Activated CD4-positive, alpha-beta T cell treated with anti-CD3 and anti-CD28 coated beads, Interleukin-2, amount 10 ng/mL, durations not matched to agents 24 days and 14 days (primary cell): ENCODE measurements at places on chromosomes 1 and 21. TPM values are rescaled to one million over a fixed set of nuclear protein-coding genes. Genes with fewer than 3 reads are reported as not detected.

The LCK gene
- 240 and 248 TPM in 2 replicates for total RNA-seq

The KRTAP10-5 gene
- total RNA-seq: not detected in 2 replicates

The B3GALT2 gene
- total RNA-seq: 0.05 and 0.09 TPM in 2 replicates

The LAMC1 gene
- total RNA-seq: 0.30 and 0.33 TPM in 2 replicates

The PLPPR5 gene
- not detected in 2 replicates for total RNA-seq

The KRTAP21-2 gene
- not detected in 2 replicates for total RNA-seq

The KPRP gene
- total RNA-seq: not detected in 2 replicates

The LCE1F gene
- total RNA-seq: not detected in 2 replicates

The CAMK2N1 gene
- total RNA-seq: 1.3 and 1.8 TPM in 2 replicates

The PCAT6 gene
- total RNA-seq: 0.83 and 1.4 TPM in 2 replicates

The C1orf94 gene
- not detected in 2 replicates for total RNA-seq

The SMPDL3B gene
- total RNA-seq: 0.30 and 0.43 TPM in 2 replicates

The IKBKE gene
- 50.0 and 51.5 TPM in 2 replicates for total RNA-seq

The MPC2 gene
- total RNA-seq: 32.2 and 38.9 TPM in 2 replicates

The VWA5B1 gene
- total RNA-seq: not detected in 2 replicates

- DNase-seq: no peak
Measured at GRCh38 chr1:61436016-61436415, 288.9 kb downstream of the TM2D1 start.

DNA sequence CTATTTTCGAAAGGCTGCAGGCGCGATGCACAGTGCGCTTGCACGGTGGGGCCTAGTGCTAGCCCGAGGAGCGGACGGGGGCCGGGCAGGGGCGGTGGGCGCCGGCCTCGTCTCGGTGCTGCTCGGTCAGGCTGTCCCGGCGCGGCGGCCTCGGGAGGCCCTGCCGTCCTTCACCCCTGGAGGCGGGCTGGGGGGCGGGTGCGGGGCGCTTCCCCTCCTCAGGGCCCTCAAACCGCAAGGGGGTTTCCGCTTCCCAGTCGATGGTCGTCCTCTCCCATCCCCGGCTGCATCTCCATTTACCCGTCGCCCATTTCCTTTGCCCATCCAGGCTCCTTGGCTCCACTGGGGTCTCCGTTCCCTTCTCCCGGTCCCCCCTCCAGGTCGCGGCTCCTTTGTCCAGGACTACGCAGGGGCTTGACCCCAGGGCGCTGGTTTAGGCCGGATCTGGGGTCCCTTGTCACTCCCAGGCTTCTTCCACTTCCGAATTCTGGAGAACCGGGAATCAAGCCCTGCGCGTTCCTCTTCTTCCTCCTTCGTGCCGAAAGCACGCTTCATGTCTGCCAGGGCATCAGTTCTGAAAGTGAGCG lies 196.3 kb upstream of the LMO4 start:
- no peak for DNase-seq

- peak; percentile 9 for DNase-seq
Measured at GRCh38 chr1:78834201-78834741, 172.3 kb downstream of the ADGRL4 start.

- DNase-seq: no peak
Measured at GRCh38 chr1:87961992-87962391, 633.3 kb downstream of the LMO4 start.

DNA sequence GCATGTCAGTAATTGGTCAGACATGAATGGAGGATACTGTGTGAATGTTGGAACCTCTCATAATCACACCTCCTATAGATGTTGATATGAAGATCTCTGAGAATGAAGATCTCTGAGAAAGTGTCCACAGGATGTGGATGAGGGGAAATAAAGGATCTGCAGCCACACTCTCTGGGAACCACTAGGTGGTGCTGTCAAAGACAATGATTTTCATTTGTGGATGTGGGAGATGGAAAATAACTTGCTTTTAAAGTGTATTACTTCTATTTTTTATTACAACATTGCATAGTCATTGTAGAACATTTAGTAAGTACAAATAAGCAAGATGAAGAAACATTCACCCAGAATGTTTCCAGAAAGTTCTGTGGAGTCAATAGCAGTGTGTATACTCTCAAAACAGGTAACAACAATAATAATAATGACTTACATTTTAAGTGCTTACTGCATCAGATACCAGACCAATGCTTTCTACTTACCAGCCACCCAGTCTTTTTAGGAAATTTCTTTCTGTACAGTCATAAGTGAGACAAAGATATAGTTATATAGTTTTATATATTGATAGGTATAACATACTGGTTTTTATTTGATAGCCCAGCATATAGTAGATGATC lies 128.2 kb downstream of the ATG4C start:
- DNase-seq: peak; percentile 60

- peak; percentile 81 for DNase-seq
Measured at GRCh38 chr1:10152709-10153284, 57.6 kb upstream of the KIF1B start.

GRCh38 chr1:37672136-37672870 lies 20.0 kb upstream of the CDCA8 start:
- no peak for DNase-seq

DNA sequence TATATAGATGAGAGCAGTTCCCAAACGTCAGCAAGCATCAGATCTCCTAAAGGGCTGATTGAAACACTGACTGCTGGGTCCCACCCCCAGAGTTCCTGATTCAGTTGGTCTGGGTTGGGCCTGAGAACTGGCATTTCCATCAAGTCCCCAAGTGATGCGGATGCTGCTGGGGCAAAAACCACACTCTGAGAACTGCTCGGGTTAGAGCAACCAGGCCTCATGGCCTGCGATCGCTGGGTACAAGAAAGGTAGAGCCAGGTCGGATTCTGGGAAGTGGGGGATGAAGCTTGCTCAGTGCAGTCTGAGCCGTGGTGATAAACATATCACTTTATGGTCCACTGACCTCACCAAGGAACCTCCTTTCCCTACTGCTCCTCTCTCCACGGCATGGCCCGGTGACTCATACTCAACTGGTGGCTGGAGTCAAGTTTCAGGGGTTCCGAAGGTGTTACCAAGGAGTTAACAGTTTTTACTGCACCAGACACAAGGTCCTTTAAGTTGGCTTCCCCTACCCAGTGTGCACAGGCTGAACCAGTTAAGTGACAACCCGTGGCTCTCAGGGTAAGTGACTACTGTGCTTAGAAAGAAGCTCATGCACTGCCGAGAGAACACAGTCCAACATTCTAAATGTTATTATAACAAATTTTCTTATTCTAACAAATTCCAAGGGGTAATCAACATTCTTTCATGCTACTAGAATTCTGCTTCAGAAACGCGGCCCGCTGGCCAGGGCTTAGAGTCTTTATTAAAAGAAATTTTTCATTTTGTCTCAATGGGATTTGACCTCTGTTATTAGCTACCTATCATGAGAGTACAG lies 153.5 kb downstream of the TGFBR3 start:
- DNase-seq: no peak

DNA sequence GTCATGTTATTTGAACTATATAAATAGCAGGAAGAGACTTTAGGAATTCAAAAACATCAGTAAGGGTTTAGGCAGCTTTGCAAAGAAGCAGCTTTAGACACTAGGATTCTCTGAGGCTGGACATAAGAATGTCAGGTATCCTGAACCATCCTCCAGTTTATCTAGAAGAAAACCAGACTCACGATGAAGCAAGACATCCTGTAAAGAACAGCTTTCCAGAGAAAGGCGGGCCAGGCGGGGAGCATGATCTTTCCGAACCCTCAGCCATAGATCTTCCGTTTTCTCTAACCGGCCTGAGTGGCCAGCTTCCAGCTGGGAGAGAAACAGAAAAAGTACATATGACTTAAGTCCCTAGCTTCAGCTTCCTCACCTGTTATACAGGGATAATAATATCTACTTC lies 39.3 kb upstream of the RBBP5 start:
- DNase-seq: no peak

DNA sequence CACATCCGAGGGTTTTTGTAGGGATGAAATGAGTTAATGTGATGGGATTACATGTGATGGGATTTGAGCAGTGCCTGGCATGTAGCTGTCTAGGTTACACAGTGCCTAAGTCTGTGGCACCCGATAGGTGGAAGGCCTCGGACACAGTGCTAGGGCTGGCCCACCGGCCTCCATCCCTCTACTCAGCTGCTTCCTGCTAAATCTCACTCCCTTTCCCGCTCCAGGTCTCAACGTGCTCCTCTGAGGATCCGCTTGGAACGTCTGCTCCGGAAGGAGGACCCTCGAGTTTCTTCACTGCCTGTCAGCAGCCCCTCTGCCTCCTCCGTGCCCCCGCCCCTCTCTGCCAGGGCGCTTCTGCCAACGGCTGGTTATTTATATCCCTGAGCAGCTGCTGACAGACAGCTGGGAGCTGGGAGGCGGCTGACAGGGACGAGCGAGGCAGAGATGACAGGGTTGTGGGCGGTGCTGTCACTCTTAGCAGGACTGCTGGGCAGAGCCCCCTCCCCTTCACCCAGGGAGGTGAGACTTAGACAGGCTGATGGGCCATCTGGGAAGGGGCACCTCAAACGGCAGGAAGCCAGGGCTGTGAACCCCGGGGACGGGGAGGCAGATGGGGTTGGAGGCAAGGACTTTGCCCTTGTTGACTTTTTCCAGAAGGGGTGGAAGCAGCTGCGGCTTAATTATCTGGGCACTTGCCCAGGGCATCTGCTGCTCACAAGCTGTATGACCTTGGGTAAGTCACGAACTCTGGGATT lies 26.6 kb upstream of the LRRN2 start:
- DNase-seq: no peak

GRCh38 chr1:41354956-41355355 lies 6.3 kb upstream of the FOXO6 start:
- no peak for DNase-seq

GRCh38 chr1:10623686-10624145 lies 149.0 kb downstream of the PEX14 start:
- no peak for DNase-seq

DNA sequence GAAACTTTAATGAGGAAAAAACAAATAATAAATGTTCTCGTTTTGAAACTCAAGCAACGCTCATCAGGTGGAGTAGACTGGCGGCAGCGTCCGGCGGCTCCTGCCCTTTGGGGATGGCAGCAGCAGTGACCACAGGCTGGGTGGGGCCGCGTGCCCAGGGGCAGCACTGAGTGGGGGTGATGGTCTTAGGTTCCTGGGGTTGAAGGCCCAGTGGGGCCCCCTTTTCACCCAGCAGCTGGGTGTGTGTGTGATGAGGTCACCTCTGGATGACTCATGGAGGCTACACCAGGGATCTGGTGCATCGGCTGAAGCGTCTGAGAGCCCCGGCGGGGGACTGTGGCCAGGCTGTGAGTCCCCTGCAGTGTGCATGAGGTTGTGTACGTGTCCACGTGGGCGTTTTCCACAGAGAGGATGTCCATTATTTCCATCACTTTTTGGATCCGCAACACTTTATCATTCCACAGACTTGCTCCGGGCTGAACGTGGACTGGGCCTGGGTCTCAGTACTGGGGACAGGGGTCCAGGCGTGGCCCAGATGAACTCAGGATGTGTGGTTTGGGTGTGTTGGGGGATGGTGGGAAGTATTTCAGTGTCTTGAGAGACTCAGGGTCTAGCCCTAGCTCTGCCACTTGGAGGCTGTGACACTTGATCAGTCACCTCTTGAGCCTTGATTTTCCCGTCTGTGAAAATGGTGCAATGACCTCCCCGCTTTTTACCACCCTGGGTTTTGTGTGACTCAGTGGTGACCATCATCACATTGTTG lies 25.6 kb downstream of the LDLRAP1 start:
- DNase-seq: no peak

GRCh38 chr21:35051287-35051818 lies 2.3 kb upstream of the RUNX1 start:
- DNase-seq: peak; percentile 94

DNA sequence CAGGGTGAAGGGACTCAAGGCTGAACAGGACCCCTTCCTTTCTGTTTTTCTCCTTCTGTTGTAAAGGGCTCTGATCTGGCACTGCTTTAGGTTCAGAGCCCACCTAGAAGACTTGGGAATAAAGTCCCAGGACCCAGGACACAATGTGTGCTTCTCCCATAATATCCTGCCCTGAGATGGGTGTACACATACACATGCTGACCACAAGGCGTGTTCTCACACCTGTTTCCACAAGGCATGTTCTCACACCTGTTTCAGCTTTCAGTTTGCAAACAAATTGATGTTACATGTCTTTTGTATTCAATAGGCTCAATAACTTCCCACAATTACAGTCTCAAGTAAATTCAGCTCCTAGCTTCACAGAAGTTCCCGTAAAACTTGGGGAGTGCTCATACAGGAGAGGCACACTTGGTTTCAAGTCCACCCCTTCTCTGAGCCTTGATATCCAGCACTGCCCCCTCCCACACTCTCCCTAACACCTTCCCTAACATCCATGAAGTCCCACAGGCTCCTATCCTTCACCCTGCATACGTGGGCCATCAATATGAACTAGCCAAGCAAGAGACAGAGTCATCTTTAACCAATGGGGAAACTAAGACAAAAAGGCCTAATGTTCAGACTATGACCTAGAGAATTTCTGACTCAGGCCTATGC lies 41.7 kb downstream of the ERI3 start:
- no peak for DNase-seq

- no peak for DNase-seq
Measured at GRCh38 chr1:27544834-27545233, 54.9 kb upstream of the WASF2 start.

DNA sequence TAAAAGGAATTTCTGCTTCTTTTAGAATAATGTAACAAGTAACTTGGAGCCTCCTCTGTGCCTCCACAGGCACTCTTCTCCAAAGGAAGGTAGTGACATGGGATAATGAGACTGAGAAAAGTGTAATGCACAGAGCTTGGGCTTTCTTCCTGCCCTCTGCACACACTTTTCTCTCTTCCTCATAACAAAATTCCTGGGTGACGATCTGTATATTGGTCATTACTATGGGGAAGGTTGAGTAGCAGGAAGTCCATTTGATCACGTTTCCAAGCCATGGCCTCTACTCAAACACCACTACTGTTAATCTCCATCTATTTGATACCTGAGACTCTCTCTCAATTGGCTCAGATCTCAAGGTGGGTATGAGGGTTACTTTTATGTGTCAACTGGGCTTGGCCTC lies 113.9 kb downstream of the GRIK1 start:
- no peak for DNase-seq

DNA sequence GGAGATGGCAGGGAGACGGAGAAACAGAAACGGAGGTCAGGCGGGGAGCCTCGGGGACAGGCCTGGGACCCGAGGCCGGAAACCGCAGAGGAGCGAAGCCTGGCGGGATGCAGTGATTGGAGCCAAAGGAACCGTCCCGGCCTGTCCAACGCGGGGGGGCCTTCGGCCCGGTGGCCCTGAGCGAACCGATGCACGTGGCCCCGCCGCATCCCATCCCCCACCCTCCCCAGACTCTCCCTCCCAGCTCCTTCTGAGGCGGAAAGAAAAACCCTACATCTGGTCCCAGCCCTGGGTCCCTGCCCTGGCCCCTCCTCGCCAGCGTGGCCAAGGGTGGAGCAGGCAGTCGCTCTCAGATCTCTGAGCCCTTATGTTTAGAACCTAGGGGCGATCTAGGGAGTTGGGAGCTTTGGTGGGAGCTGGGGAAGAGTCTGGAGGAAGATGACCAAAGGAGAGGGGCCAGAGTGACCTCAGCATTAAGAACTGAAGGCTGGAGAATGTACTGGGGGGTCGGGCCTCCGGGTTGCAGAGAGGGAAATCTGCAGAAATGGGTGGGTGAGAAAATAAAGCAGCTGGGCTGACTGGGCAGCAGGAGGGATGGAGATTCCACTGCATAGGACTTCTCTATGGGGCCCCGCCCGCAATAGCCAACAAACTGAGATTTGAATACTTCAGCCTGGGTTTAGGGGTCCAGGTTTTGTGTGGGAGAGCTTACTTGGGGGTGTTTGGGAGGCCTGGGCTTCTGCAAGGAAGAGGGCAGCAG lies 1.5 kb upstream of the CRABP2 start:
- no peak for DNase-seq

GRCh38 chr21:41115851-41116250 lies 52.1 kb upstream of the BACE2 start:
- DNase-seq: no peak

GRCh38 chr1:213793482-213794067 lies 194.2 kb upstream of the PROX1 start:
- DNase-seq: no peak

GRCh38 chr1:243313635-243314536 lies 58.0 kb downstream of the SDCCAG8 start:
- no peak for DNase-seq
